ENCODE measurements at places on chromosomes 7 and 10. TPM values are rescaled to one million over a fixed set of nuclear protein-coding genes. Genes with fewer than 3 reads are reported as not detected.

DNA sequence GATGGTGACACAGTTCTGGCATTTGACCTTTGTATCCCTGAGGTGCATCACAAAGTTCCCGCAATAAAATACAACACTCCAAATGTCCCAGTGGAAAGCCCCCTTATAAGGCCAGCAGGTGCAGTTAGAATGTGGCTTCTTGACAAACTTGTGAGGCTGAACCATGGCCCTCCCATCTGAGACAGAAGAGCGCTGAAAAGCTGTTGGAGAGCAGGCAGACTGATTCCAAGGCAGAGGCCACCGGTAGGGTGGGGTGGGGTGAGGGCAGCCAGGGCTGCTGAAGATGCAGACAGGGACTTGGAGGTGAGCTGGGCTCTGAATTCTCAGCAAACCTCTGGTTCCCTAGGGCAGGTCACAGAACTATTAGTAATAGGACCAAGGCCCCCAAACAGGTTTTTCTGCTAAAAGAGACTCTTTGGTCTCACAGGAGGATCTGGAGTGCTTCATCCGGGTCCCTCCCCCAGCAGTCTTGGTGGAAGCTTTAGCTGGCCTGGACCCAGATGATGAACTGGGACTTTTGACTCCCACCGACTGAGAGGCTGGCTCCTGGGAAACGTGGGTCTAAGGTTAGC lies 15.6 kb upstream of the CHST3 start:
- no peak overlapping the region for H3K27ac ChIP-seq
- no peaks in the 10 kb centered on the region for H3K4me1 ChIP-seq
- no peak for DNase-seq
- no peaks in the 10 kb centered on the region for H3K27me3 ChIP-seq
- H3K36me3 ChIP-seq: peaks cover 11% of the 10 kb centered on the region

- H3K27me3 ChIP-seq: no peaks in the 10 kb centered on the region
- H3K36me3 ChIP-seq: peaks cover 55% of the 10 kb centered on the region
- no peak overlapping the region for H3K4me3 ChIP-seq
Observed at GRCh38 chr10:35540296-35541164, 64.6 kb upstream of the GJD4 start.

- peak; percentile 60 for DNase-seq
- H3K27me3 ChIP-seq: peaks cover 84% of the 10 kb centered on the region
- H3K36me3 ChIP-seq: no peaks in the 10 kb centered on the region
- peak within 1 kb of the TSS; percentile 75 for H3K4me3 ChIP-seq
- H3K4me1 ChIP-seq: peaks cover 41% of the 10 kb centered on the region
Observed at GRCh38 chr10:123135415-123136141, at the start of gene HMX3. Gene HMX3, plus strand, starts transcription at chr10:123135970. Its CDS starts 81 bp downstream, at chr10:123136051.

Gene ARHGAP12
- 2.8 TPM for total RNA-seq

- DNase-seq: peak; percentile 63
- no peaks in the 10 kb centered on the region for H3K27me3 ChIP-seq
- H3K4me3 ChIP-seq: no peak overlapping the region
- H3K36me3 ChIP-seq: peaks cover 44% of the 10 kb centered on the region
Observed at GRCh38 chr10:62038609-62039190, 137.2 kb downstream of the ARID5B start.

DNA sequence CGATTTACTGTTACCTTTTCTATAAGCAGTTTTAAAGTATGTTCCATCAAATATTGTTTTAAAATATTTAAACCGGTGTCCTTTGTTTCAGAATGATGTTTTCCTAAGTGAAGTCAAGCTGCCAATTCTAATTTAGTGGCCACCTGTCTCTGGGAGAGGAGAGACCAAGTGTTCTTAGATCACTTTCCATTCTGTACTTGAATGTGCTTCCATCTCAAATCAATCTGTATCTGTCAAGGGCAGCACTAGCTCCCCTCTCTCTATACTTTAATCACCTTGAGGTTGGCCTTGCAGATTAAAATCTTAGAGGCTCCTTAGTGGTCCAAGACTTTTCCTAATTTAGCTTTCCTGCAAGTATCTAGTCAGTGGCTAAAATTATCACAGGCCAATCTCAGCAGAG lies 49.6 kb downstream of the LGI1 start:
- peaks cover 28% of the 10 kb centered on the region for H3K27me3 ChIP-seq
- no peaks in the 10 kb centered on the region for H3K36me3 ChIP-seq
- no peaks in the 10 kb centered on the region for H3K4me1 ChIP-seq

GRCh38 chr10:59078978-59079377 lies 97.5 kb upstream of the PHYHIPL start:
- no peak for DNase-seq
- no peak overlapping the region for H3K27ac ChIP-seq
- no peak overlapping the region for H3K4me3 ChIP-seq
- H3K4me1 ChIP-seq: no peaks in the 10 kb centered on the region

Gene PDE1C
- not detected for total RNA-seq

Gene NPY4R2
- total RNA-seq: not detected

Gene GATA3
- 8.8 TPM for total RNA-seq

DNA sequence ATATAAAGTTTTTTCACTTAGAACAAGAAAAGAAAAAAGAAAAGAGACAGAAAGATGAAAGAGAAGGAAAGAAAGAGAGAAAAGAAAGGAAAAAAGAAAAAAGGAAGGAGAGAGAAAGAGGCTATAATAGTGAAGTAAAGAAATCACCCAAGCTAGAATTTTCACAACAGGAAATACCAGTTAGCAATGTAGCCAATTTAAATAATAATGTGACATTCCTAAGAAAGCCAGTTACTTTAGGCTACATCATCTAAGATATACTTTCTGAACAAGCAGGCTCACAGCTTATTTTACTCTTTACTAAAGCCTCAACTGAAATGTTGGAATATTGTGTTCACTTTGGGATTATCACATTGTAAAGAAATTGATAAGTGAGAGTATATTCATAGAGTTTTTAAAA lies 53.6 kb downstream of the GPR37 start:
- no peaks in the 10 kb centered on the region for H3K27me3 ChIP-seq
- H3K36me3 ChIP-seq: no peaks in the 10 kb centered on the region
- no peak for DNase-seq

DNA sequence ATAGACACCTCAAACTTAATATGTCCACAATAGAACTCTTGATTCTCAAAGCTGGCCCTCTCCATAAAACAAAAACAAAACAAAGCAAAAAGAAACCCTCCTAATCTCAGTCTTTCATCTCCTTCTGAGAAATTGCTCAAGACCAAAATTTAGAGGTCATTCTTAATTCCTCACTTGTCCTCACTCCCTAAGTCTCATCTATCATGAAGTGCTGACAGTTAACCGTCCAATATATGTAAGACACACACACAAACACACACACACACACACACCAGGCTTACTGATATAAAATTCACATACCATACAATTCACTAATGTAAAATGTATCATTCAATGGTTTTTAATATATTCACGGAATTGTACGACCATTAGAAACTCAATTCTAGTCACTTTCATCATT lies 17.0 kb upstream of the SVIL start:
- peaks cover 19% of the 10 kb centered on the region for H3K36me3 ChIP-seq
- H3K4me1 ChIP-seq: peaks cover 25% of the 10 kb centered on the region
- H3K27ac ChIP-seq: no peak overlapping the region
- H3K27me3 ChIP-seq: no peaks in the 10 kb centered on the region

GRCh38 chr7:7869036-7869435 lies 99.6 kb upstream of the GLCCI1 start:
- H3K36me3 ChIP-seq: peaks cover 9% of the 10 kb centered on the region
- H3K27me3 ChIP-seq: no peaks in the 10 kb centered on the region
- H3K4me1 ChIP-seq: no peaks in the 10 kb centered on the region
- no peak overlapping the region for H3K27ac ChIP-seq

DNA sequence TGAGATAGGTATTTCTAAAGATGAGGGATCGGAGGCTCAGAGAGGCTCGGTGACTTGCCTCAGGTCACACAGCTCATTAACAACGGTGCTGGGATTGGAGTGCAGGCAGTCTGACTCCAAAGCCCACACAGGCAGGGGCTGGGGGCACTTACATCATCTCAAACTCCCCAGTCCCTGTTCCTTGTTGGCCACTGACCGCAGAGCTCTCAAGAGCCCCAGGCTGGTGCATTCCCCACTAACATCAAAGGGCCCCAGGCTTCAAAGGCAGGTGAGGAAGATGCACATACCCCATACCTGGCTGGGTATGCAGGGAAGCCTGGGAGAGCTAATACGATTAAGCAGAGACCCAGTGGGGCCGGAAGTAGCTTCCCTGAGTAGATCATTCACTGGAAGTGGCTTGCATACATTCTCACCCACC lies 13.7 kb upstream of the NODAL start:
- H3K36me3 ChIP-seq: no peaks in the 10 kb centered on the region
- DNase-seq: no peak
- H3K27me3 ChIP-seq: peaks cover 52% of the 10 kb centered on the region

GRCh38 chr10:48907730-48908129 lies 31.9 kb downstream of the LRRC18 start:
- no peaks in the 10 kb centered on the region for H3K4me1 ChIP-seq
- no peaks in the 10 kb centered on the region for H3K36me3 ChIP-seq
- H3K27ac ChIP-seq: no peak overlapping the region
- H3K4me3 ChIP-seq: no peak overlapping the region

DNA sequence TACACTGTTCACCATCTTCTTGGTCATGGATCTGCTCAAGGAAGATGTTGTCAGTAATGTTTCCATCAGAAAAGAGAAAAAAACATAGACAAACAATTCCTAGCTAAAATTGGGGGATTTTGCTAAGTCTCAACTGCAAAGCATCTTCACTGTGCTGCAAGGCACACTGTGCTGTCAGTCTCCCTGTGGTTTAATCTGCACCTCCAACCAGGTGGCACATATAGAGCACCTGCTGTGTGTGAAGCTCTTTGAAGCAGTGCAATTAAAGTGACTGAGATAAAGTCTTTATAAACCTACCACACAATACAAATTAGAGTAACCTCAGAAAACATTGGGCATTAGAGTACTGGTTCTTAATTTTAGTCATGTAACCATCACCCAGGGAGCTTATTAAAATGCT lies 6.3 kb downstream of the NRAP start:
- H3K27ac ChIP-seq: no peak overlapping the region
- no peaks in the 10 kb centered on the region for H3K36me3 ChIP-seq

- peaks cover 16% of the 10 kb centered on the region for H3K27me3 ChIP-seq
- no peaks in the 10 kb centered on the region for H3K36me3 ChIP-seq
- H3K4me1 ChIP-seq: no peaks in the 10 kb centered on the region
- H3K4me3 ChIP-seq: no peak overlapping the region
Observed at GRCh38 chr7:55296070-55296469, 69.1 kb upstream of the LANCL2 start.

Gene MYH16
- total RNA-seq: not detected

- no peak overlapping the region for H3K4me3 ChIP-seq
- H3K4me1 ChIP-seq: no peaks in the 10 kb centered on the region
- H3K27ac ChIP-seq: no peak overlapping the region
- DNase-seq: no peak
- H3K36me3 ChIP-seq: no peaks in the 10 kb centered on the region
- peaks cover 4% of the 10 kb centered on the region for H3K27me3 ChIP-seq
Observed at GRCh38 chr7:84412161-84412969, 217.8 kb upstream of the SEMA3A start.

Gene IQUB
- 0.06 TPM for total RNA-seq

Gene PTN
- total RNA-seq: not detected

DNA sequence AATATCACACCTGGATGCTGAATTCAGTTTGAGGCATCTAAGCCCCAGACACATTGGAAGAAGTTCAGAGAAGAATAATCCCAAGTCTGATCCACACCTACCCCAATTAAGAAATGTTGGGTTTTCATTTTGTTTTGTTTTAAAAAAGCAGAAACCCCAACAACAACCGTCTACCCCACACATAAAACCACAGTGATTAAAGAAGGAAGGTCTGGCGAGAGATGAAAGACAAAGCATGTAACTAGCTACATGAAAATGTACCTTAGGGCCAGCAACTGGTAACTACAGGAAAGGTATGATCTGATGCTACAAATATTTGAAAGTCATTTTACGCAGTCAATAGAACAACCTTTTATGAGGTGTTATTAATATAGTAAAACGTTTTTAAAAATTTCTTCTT lies 1112.3 kb downstream of the GATA3 start:
- H3K27me3 ChIP-seq: peaks cover 4% of the 10 kb centered on the region
- peaks cover 12% of the 10 kb centered on the region for H3K36me3 ChIP-seq
- peaks cover 23% of the 10 kb centered on the region for H3K4me1 ChIP-seq

GRCh38 chr10:42997151-42997848 lies 79.6 kb upstream of the RET start:
- no peaks in the 10 kb centered on the region for H3K27me3 ChIP-seq
- no peak overlapping the region for H3K4me3 ChIP-seq
- H3K4me1 ChIP-seq: no peaks in the 10 kb centered on the region
- no peaks in the 10 kb centered on the region for H3K36me3 ChIP-seq

GRCh38 chr7:72394016-72394415 lies 18.1 kb downstream of the CALN1 start:
- no peaks in the 10 kb centered on the region for H3K27me3 ChIP-seq
- DNase-seq: no peak
- H3K36me3 ChIP-seq: no peaks in the 10 kb centered on the region
- no peaks in the 10 kb centered on the region for H3K4me1 ChIP-seq
- no peak overlapping the region for H3K4me3 ChIP-seq
- no peak overlapping the region for H3K27ac ChIP-seq

Gene EGFR
- total RNA-seq: not detected

DNA sequence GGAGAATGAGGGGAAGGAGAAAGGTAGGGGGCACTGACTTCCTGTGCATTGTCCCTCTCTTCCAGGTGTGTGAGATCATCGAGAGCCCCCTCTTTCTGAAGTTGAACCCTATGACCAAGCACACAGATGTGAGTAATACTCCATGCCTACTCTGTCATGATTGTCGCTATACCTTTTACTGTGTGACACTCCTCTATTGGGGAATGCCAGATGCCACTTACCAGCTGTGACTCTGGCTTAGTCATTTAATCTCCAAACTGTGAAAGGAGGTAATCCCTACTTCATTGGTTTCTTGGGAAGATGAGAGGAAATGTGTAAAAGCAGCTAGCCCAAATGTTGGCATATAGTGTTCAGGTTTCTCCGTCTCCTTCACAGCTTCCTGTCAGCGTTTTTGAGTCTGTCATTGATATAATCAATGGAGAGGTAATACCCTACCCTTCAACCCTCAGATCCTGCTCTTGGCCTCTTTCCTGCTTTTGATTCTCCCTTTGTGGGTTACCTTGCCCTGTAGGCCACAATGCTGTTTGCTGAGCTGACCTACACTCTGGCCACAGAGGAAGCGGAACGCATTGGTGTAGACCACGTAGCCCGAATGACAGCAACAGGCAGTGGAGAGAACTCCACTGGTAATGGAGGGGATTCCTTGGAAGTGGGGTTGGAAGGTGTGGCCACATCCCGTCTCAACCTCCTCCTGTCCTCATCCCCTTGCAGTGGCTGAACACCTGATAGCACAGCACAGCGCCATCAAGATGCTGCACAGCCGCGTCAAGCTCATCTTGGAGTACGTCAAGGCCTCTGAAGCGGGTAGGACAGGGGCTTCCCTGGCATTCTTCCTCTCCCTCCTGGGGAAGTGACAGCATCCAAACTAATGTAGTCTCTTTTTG lies 2.0 kb downstream of the COPS6 start:
- peak overlapping the region; percentile 97 for H3K27ac ChIP-seq
- peak overlapping the region; percentile 97 for H3K4me3 ChIP-seq
- H3K27me3 ChIP-seq: no peaks in the 10 kb centered on the region
- peaks cover 48% of the 10 kb centered on the region for H3K36me3 ChIP-seq
- H3K4me1 ChIP-seq: peaks cover 43% of the 10 kb centered on the region

Data from activated naive CD8-positive, alpha-beta T cell treated with anti-CD3 and anti-CD28 coated beads for 36 hours (primary cell).